Fibroblast of the conjunctiva (primary cell): ENCODE measurements at places on chromosomes 11 and 22.

GRCh38 chr11:85898456-85898855, 43.3 kb downstream of the CCDC83 start:
- DNase-seq = no peak

DNA sequence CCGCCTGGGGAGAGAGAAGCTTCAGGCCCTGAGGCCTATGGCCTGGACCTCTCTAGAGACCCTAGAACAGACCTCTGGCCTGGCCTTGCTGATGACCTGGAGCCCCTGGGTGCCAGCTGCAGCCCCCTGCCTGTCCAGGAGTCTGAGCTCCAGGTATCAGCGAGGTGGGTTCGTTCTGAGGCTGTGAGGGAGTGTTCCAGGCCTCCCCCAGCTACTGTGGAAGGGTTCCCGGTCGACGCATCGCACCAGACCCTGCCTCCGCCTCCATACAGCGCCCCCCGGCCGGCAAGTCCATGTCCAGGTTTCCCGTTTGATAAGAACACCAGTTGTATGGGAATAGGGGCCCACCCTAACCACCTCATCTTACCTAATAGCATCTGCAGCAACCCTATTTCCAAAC, 111.1 kb downstream of the KCNQ1 start:
- DNase-seq = no peak

- no peak for DNase-seq
These were observed 26.1 kb downstream of the MOB2 start for GRCh38 chr11:1460396-1460985.

- no peak for DNase-seq
These were observed 95.6 kb downstream of the CD44 start for GRCh38 chr11:35234460-35235156.

DNA sequence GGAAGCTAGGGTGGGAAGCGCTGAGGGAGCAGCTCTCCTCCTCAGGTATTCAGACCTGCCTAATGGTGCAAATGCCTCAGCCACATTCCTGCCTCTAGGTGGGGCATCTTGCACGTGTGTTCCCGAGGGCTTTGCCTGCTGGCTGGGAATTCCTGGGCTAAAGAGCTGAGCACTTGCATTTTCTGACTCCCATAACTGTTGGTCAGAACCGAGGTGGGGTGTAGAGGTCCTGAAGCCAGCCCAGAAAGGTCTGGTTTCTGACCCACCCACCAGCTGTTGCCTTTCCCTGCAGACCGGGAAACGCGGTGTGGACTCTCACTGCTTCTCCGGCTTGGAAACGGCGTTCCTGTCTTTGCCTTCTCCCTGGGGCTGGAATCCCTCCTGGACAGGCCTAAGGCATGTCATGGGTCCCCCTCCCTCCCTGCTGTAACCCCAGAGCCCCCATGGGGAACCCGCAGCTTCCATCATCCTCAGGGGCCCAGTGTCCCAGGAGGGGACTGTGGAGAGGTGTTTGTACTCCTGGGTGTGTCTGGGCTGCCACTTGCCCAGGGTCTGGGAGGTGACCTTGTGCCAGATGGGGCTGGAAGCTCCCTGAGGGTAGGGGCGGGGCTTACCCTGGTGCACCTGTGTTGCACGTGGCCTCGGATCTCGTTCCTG, 24.0 kb upstream of the SMIM38 start:
- peak; percentile 42 for DNase-seq

GRCh38 chr11:26777372-26777808, 55.5 kb upstream of the SLC5A12 start:
- no peak for DNase-seq

- DNase-seq = no peak
These were observed 259.7 kb upstream of the PLET1 start for GRCh38 chr11:112520354-112520753.

- DNase-seq = no peak
These were observed 514 bp upstream of the AMBRA1 start for GRCh38 chr11:46594374-46594700.

DNA sequence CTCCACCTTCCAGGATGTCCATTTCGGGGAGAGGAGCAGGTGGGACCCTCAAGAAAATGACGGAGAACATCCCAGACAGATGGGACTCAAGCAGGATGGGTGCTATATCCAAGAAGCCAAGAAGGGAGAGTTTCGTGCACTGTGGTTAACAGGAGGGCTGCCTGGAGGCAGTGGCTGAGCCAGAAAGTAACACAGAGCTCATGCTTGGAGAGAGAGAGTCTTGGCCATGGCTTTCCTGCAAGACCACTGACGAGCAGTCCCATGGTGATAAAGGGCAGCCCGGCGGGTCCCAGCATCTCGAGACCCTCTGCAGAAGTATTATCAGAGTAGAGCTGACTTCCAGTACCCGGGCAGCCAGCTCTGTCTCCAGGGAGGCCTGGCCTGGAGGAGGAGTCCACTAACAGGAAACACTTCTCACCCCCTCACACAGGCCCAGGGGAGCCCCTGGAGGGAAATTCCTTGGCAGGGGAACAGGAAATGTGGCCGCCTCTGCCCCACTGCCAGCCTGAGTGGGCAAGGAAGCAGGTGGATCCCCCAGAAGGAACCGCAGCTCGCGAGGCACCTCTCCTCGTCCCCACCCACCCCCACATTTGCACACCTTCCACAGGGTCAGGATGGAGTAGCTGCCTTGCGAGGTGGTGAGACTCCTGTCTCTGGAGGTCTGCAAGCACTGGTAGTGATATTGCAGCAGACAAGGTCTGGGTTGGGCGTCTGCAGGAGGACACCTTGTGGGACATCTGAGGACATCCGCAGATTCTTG, 32.2 kb downstream of the CYTH4 start:
- DNase-seq = no peak

- no peak for DNase-seq
These were observed 161.9 kb downstream of the INSC start for GRCh38 chr11:15276621-15277020.

- no peak for DNase-seq
These were observed 7.6 kb downstream of the OR9G4 start for GRCh38 chr11:56740886-56741285.

GRCh38 chr11:19777039-19777376, 64.4 kb downstream of the NAV2 start:
- DNase-seq = no peak

- DNase-seq = no peak
These were observed 152.5 kb downstream of the FBXO7 start for GRCh38 chr22:32627091-32627490.

GRCh38 chr22:37088750-37089408, 20.6 kb downstream of the TMPRSS6 start:
- no peak for DNase-seq

DNA sequence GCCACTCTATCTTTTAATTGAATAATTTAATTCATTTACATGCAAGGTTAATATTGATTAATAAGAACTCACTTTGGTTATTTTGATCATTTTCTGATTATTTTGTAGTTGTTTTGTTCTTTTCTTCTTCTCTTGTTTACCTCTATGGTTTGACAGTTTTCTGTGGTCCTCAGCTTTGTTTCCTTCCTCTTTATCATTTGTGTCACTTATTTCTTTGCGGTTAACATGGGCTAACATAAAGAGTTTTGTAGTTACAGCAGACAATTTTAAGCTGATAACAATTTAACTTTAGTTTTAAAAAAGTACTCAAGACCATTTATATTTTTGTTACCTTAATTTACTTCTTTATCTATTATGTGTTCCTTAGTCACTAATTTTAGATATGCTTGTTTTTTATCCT, 1032.8 kb upstream of the RAG2 start:
- DNase-seq = no peak

DNA sequence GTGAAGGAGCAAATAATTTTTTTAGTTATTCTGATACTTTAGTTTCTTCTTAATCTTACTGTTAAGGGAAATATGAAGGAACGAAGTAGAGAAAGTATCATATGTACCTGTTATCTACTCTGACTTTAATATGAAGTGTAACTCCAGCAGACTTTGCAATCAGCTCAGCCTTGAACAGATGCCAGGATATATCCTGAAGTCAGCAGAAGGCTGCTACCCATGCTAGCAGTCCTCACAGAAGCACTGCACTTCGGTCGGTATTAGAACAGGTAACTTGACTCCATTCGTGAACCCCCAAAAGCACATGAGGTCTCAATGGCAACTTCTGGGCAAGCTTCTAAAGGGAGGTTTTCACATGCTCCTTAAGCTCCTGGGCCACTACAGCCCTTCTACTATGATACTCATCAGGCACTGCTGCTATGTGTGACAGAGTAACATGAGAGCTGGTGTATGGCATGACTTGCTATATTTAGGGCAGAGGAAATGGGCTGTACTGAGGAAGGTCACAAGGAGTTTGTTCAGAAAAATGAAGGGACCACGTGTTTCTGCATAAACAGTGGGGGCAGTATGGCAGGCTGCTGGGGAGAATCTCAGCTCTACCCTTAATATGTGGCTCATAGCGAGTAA, 344.1 kb downstream of the SOX6 start:
- no peak for DNase-seq

GRCh38 chr11:13538044-13538443, 42.2 kb upstream of the PTH start:
- DNase-seq = no peak

DNA sequence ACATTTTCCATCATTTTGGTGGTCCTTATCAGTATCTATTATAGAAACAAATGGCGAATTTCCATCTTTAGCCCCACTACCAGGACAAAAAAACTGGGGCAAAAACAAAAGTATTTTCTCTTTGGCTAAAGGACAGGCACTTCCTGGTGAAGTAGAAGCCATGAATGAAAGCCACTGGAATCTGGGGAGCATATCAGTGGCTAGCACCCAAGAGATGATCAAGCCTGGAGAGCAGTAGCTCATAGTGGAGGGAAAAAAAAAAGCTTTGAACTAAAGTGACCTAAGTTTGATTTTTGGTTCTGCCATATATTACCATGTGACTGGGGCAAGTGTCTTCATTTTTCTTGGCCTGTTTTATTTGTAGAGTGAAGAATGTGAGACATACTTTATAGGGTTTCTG, 272.3 kb downstream of the GUCY1A2 start:
- DNase-seq = no peak

- DNase-seq = peak; percentile 85
These were observed 265.5 kb upstream of the NARS2 start for GRCh38 chr11:78840200-78840599.

GRCh38 chr11:117023178-117023577, 75.0 kb downstream of the SIK3 start:
- no peak for DNase-seq

- no peak for DNase-seq
These were observed 117.4 kb upstream of the PARVA start for GRCh38 chr11:12259956-12260355.

DNA sequence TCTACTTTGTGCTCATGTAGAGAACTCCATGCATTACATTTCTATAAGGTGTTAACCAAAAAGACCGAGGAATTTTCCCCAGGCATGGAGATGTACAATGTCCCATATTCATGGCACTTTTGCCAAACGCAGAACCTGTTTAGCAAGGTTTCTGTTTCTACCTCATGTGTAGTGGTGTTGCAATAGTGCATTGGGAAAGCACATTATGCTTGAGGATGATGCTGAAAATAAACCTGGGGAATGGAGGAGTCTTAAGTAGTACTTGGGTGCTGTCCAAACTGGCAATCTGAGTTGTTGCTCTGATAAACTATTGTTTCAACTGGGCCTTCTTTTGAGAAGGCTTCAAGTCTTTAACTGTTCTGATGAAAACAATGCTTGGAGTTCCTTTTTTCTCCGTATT, 11.5 kb upstream of the MUC15 start:
- peak; percentile 74 for DNase-seq

GRCh38 chr11:19284881-19285280, 44.1 kb upstream of the E2F8 start:
- DNase-seq = no peak

- no peak for DNase-seq
These were observed 275.4 kb upstream of the MPPED2 start for GRCh38 chr11:30861531-30861930.

GRCh38 chr11:75254326-75254725, 13.8 kb downstream of the TPBGL start:
- no peak for DNase-seq

DNA sequence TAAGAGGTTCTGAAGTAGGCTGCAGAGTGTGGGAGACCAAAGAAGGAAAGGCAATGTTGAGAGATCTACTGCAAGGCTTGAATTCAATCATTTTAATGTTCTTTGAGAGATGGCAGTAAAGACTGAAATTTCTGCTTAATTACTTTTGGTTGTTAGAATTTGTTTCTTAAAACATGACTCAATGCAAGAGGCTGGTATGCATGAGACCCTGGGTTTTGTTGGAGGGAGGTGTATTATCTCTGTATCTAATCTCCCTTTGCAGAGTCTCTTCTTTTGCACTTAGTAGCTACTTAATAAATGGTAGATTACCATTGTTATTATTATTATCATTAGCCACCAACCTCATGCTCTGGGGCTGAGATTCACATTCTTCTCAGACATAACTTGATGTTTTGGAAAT, 87.4 kb upstream of the DRD2 start:
- no peak for DNase-seq

- DNase-seq = no peak
These were observed 4.1 kb upstream of the CABP7 start for GRCh38 chr22:29715705-29716104.

DNA sequence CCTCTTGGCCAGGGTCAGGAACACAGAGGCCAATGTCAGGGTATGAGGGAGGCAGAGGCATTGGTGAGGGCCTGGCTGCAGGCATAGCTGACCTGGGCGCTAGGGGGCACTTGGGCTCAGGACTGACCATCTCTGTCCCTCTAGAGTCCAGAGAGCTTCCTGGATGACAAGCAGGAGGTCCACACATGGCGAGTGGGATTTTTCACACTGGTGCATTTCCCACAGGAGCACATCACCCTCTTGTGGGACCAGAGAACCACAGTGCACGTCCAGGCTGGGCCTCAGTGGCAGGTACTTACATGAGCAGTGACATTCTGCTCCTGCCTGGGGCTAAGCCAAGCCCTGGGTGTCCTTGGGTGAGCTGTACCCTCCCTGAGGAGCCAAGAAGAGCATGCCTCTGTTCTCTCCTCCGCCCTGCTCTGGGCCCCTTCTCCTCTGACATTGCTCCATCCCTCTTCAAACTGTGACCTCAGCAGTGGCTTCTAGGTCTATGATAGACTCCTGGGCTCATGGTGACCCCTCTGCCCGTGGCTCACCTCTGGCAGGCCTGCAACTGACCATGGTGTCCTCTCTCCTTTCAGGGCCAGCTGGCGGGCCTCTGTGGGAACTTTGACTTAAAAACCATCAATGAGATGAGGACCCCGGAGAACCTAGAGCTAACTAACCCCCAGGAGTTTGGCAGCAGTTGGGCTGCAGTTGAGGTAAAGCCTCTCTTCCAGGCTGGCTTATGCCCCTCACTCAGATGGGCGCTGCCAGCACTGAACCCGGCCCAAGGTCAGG, 46.6 kb downstream of the OTOG start:
- DNase-seq = no peak
